Thoracic aorta (tissue), 2 donors: ENCODE measurements at places on chromosomes 13 and 19.

DNA sequence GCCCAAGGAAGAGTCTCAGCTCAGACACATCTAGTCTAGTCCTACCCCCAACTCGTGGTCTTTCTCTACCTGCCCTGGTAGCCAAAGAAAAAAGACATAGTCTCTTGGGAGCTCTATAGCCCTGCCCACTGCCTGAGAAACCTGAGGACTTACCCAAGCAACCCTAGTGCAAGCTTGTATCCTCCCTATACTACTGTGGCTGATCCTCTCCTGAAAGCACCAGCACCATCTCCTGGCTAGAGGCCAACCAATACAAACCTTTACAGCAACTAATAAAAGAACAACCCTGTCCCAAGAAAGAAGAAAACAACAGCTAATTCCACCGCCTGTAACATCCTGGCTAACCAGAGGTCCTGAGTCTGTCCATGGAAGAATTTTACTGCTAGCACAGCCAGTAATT lies 532.4 kb downstream of the SLITRK6 start:
- no peak for DNase-seq

DNA sequence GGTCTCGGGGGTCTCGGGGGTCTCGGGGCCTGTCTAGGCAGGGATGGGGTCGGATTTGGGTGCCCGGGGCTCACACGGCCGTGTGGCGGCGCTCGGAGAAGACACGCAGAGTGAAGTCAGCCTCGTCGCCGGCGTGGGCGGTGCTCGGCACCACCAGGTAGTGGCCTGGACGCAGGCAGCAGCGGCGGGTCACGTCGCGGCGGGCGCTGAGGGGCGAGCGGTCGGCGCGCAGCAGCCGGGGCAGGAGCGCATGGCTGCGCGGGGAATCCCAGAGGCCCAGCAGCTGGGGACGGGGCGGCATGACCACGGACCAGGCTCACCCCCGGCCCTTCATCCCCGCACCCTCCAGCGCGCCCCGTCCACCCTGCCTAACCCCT lies 8.2 kb downstream of the CAPN12 start:
- no peak for DNase-seq

- no peak for DNase-seq
Measured at GRCh38 chr13:110458594-110459365, 102.7 kb downstream of the RAB20 start.

GRCh38 chr19:1845642-1846041 lies 2.6 kb downstream of the REXO1 start:
- DNase-seq: no peak

DNA sequence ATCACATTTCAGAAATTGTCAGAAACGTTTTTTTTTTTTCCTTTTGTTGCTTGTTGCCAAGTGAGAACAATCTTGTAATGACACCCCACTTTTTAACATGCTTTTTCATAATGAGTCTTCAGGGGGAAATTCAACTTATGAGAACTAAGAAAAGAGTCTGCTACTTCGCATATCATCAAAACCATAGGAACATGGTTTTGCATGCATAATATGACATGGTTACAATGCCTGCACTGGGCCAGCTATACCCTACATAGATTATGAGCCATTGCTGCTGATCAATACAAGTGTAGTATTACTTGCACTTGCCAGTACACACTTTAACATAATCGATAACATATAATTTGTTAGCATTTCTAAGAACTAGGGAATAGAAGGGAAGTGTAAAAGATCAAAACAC lies 191.0 kb upstream of the NBEA start:
- DNase-seq: no peak
